Activated naive CD4-positive, alpha-beta T cell treated with anti-CD3 and anti-CD28 coated beads, Interleukin-2, amount 50 U/mL, for 16 hours (primary cell): ENCODE measurements at places on chromosomes 4 and X.
A peak's percentile ranks its signal among the peaks of the same experiment; 100 is the strongest.

- DNase-seq, result no peak
These were observed 11.2 kb upstream of the TAB3 start for GRCh38 chrX:30900227-30900626.

DNA sequence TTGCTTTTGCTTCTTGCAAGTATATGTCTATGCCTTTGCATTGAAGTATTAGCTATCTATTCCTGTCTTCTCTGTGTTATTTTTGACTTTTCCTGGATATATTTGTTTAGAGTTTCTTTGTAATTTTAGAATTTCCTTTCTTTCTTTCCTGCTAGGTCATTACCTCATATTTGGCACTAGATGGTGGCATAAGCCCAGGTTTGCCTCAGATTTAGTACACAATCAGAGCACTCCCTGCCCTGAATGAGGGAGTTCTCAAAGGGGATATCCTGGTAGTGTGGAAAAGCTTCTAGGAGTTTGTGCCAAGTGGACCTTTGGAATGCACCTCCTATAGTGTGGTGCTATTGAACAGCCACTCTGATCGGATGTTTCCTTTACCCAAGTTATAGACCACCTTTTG is 181.6 kb downstream of the UGT8 start:
- no peak for DNase-seq

- no peak for DNase-seq
These were observed 246.2 kb downstream of the ASMT start for GRCh38 chrX:1860936-1861594.

GRCh38 chrX:67892401-67892800 is 348.6 kb downstream of the AR start:
- no peak for DNase-seq

DNA sequence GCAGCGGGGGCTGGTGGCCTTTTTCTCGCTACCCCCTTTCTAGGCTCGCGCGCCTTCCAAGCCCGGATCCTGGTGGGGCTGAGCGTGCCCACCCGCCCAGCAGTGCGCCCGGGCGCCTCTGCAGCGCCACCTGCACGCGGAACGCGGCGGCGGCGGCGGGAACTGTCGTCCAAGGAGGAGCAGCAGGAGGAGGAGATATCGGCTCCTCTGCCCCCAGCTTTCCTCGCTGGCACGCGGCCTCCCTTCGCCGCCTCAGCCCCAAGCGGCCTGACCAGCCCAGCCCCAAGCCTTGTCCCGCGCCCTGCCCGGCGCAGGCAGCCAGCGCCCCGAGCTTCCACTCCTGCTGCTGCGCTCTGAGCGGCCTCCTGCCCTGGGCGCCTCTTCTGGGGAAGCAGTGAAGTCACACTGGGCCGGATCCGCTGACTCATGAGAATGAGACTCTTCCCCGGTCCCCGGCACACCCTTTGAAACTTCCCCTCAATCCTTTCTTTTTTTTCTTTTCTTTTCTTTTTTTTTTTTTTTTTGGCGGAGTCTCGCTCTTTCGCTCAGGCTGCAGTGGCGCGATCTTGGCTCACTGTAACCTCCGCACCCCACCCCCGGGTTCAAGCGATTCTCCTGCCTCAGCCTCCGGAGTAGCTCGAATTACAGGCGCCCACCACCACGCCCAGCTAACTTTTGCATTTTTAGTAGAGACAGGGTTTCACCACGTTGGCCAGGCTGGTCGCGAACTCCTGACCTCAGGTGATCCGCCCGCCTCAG is 10.6 kb upstream of the ELF4 start:
- peak; percentile 70 for DNase-seq

- no peak for DNase-seq
These were observed 25.2 kb downstream of the PPP1R2C start for GRCh38 chrX:42752730-42753129.

DNA sequence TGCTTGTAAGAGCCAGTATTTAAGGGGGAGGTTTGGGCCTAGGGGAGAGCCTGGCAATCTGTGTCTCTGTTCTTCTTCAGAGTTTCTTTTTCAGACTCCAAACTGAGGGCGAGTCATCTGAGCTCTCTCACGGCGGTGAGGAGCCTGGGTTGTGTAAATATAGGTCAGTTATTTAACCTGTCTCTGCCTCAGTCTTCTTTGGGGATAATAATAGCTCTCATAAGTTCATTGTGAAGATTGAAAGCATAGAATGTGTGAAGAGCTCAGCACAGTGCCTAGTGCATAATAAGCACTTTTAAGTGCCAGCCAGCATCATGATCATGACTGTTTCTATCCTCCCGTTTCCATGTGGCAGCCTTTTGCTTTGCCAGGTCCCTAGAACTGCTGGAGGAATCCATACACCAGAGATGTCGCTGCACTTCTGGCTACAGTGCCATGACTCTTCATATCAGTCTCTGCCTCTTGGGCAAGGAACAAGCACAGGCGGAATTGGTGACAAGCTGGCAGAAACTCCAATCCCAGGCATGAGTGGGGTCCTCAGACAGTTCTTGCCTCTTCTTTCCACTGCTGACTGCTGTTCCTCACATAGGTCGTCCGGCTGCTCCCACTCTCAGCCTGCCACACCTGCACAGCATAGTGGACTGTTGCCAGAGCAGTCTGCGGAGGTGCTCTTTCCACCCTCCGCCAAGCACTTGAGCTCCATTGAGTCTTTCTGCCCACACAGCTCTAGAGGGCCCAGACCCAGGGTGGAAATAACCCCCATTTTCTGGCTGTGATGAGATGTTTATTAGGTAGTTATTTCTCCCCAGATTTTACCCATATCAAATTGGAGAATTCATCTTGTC is 103.7 kb upstream of the MAML3 start:
- DNase-seq, result no peak

- no peak for DNase-seq
These were observed 31.1 kb downstream of the STK32B start for GRCh38 chr4:5082376-5082775.

DNA sequence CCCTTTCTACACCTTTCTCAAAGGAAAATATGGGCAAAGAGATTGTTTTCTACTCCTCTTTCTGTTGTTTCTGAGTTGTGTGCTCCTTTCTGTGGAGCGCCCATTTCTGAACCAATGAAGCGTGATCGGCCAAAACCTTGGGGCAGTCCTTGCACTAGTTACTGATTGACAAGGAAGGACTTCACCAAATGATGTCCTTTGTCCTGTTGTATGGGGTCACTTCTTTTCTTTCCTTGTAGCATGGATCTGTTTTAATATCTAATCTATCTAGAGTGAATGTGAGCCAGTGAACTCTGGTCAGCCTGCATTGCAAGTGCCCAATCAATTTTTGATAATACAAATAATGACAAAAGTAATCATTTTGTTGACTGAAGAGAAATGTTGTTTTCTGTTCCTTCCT is 94.5 kb downstream of the EGF start:
- no peak for DNase-seq

DNA sequence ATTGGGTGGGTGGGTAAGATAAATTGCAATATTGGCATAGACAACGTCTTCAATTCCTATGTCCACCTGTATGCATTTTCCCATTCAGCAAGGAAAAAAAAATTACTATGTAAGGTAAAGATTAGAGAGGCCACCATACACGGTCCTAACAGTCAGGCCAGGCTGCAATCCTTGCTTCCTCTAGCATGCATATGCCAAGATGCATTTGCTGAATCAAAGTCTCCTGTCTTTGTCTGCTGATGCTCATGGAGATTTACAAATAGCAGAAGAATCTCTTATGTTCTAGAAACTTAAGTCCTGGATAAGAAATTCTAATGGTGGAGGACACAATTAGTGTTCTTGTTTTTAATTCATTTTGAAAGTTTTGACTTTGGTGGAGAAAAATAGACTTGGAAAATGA is 206.8 kb downstream of the PDGFC start:
- DNase-seq, result no peak

DNA sequence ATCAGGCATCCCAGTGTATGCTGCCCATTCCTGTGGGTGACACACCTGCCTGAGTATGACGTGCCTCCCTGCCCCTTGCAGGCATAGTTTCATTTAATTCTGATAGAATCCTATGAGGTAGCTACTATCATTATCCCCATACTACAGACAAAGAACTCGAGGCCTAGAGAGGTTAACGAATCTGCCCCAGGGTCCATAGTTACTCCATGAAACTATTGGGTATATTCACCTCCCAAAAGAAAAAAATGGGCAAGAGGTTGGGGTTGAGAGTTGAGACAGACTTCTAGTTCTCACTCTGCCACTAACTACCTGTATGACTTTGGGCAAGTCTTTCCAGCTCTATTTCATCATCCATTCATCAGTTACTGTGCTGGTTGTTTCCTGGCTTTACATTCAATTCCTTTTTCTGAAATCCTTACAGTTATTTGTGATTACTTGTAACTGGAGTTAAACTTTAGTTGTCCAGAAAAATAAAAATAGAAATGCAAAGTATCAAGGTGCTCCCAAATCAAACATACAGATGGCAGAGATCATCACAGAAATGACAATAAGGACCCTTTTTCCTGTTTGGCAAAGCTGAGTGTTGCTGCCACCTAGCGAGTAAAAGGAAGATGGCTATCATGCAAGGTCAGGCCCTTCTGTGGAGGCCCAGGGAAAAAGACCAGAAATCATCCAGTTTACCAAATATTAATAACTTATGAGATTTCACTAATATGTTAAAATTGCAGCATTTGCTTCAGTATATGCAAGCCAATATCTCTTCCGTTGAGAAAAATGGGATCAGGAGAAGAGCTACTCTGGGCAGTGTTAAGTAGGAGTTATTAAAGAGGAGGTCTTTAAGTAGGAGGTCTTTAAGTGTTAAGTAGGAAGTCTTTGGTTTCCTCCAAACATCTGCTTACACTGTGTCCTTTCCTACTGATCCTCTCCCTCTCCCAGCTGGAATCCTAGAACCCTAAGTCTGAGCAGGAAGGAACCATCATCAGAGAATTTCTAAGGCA is 17.1 kb upstream of the MAP7D3 start:
- DNase-seq, result peak; percentile 41

GRCh38 chrX:33205321-33205720 is 6.0 kb downstream of the DMD start:
- DNase-seq, result no peak

- DNase-seq, result no peak
These were observed 2.7 kb downstream of the GJB1 start for GRCh38 chrX:71225676-71226075.

- DNase-seq, result peak; percentile 26
These were observed 41.5 kb downstream of the DTHD1 start for GRCh38 chr4:36322921-36323354.

- DNase-seq, result no peak
These were observed 58.9 kb upstream of the NXF3 start for GRCh38 chrX:103151799-103152198.

DNA sequence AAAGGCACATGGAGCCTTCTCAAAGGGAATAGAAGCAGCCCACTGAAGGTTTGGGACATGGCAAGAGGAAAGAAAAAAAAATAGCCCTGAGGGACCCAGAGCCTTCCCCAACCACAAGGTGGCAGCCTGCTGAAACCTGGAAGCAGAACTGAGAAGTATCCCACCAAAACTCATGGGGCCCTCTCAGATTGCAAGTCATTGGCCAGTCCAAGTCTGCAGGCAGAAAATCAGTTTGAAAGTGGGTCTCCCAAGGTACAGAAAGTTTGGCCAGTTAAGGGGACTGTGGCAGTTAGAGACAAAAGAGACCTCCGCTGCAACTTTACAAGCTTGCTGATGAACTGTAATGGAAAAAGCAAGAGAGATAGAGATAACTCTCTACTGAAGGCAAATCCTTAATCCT is 155.8 kb downstream of the ANTXR2 start:
- DNase-seq, result peak; percentile 45

GRCh38 chr4:42655269-42655637 is 1.7 kb downstream of the ATP8A1 start:
- no peak for DNase-seq

DNA sequence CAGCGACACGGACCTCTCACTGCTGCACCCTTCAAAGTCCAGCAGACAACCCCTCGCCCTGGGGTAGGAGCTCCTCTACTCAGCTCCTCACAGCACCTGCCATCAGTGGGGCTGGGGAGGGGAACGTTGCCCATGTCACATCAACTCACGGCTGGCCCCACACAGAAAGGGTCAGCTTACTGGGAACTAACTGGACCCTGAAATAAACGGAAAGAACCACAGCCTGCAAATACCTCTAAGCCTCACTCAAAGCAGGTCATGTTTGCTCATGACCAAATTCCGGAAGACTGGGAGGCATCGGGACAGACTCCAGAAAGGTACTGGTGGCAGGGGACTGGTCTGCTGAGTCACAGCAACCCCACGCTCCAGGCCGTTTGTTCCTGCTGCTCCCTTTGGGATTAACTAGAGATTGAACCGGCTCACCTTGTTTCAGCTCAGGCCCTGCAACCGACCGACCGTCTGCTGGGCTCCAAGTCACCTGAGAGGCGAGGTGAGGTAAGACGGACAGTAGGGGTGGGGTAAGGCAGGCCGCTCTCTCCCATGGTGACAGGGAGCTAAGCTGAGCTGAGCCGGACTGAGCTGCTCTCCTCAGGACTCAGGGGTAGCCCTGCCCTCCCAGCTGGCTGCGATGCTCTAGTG is 5.6 kb downstream of the G6PD start:
- DNase-seq, result no peak

DNA sequence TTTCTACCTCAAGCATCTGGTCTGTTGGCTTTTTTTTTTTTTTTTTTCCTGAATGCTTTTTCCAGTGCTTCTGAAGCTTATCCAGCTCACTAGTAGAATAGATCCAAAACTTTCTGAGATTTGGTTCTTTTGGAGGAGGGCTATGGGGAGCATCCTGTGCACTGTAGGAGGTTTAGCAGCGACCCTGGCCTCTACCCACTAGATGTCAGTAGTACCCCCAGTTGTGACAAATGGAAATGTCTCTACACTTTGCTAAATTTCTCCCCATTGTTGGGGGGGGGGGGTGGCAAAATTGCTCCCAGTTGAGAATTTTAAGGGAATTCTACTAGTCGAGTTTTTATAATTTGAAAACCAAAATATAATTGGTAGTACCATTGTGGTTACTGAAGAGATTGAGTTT is 23.0 kb upstream of the PPA2 start:
- DNase-seq, result no peak

DNA sequence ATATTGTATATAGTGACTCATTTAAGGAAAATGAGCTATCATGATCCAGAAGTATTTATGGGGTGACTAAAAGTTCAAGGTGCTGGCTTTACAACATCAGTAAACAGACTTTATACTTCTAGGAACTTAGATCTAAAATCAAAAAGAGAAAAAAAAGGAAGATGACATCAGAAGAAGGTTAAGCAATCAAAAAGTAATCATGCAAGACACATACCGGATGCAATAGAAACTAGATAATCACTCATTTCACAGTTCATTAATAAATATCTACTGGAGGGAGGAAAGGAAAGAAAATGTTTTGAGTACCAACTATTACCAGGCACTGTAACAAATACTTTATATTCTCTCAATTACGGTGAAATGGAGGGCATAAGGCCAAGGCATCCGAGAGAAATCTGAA is 276.4 kb downstream of the SPRY1 start:
- no peak for DNase-seq

- no peak for DNase-seq
These were observed 59.2 kb upstream of the SLC39A8 start for GRCh38 chr4:102404431-102404969.

- no peak for DNase-seq
These were observed 47.9 kb downstream of the JADE3 start for GRCh38 chrX:46959985-46960700.
